Stimulated activated CD8-positive, alpha-beta memory T cell treated with anti-CD3 and anti-CD28 coated beads, Interleukin-7, amount 100 ng/mL, for 1 hour (primary cell): ENCODE measurements at places on chromosomes 6 and 20.
A peak's percentile ranks its signal among the peaks of the same experiment; 100 is the strongest.

GRCh38 chr6:25973923-25974555 is 11.4 kb downstream of the TRIM38 start:
- DNase-seq = no peak

DNA sequence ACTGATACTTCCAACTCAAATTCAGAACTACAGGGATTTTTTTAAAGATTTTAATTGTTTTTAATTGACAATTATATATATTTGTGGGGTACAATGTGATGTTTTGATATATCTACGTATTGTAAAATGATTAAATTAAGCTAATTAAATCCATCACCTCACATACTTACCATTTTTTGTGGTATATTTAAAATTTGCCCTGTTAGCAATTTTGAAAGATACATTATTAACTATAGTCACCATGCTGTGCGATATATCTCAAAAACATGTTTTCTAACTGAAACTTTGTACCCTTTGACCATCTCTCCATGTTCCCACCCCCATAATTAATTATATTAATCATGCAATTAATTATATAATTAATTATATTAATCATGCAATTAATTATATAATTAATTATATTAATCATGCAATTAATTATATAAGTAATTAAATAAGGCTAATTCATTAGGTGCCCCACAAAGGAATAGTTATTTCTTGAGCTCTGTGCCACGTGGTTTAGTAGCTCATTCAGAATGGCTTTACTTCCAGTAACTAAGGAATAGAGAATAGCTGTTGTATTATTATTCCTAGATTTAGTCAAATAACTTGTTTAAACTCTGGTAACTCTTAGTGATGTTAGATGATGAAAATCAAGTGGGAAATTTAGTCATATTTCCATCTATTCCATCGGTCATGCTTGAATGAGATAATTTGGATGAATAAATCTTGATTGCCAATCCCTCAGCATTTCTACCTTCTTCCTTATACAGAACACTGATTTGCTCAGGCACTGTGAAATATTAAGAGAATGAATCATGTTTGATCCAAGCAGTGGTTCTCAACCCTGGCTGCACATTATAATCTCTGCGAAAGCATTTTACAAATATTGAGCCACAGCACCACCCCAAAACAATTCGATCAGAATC is 25.1 kb downstream of the LOC128125822 start:
- DNase-seq = no peak

DNA sequence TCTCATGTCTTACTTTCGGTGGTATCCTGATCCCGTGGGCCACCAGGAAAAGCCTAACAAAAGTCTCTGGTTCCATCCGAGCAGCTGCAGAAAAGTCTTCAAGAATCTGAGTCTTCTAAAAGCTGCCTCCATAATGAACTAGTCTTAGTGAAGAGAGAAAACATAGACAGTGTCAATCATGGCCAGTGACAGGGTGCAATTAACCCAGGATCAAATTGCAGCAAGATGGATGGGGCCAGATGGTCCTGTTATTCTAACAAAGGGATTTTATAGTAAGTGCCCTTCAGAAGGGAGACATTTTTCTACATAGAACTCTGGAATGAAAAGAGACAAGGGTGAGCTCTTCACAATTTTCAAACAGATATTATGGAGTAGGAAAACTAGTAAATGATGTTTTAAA is 281.6 kb upstream of the ZFP64 start:
- DNase-seq = no peak

DNA sequence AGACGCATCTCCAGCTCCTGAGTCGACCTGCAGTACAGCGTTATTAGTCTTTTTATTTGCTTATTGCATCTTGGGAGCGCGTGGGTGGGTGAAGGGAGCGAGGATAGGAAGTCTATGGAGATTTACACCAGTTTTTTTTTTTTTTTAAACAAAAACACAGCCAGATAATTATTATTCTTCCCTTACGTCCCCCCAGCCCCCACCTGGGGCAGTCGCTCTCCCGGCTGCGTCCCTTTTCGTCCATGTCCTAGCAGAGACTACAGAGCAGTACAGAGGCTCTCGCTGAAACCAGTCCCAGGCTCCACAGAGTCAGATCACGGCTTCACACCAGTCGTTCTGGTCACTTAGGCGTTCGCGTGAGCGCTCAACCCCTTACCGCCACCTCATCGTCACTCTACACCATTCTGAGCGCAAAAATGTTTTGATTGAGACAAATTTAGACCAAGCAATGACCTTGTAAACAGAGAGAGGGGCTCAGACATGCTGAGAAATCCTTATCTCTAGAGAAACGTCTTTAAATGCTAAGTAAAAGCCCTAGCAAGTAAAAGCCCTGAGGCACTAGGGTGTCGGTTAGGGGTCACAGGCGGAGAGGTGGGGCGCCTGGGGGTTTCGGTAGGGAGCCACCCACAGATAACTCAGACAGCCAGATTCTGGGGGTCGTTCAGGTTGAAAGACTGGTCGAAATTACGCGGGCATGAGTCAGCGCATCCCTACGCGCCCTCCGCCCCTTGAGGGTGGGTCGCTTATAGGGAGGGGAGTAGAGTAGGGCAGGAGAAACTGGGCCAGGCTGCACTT is 975 bp upstream of the PPT2 start:
- no peak for DNase-seq

DNA sequence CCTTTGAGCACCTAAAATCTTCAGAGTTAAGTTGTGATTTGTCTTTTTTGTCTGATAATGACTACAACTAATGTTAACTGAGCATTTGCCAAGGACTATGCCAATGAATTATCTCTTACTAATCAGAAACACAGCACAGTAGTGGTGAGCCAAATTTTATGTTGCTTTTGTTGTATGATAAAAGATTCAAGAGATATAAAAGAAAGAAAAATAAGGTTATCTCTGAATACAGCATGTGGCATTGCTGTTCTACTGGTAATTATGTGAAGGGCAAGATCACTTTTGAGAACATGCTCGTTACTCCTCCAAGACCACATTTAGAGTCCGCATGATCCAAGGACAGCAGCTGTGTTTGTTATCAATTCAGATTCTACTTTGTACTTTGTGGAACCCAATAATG is 133.4 kb upstream of the MYLIP start:
- no peak for DNase-seq

DNA sequence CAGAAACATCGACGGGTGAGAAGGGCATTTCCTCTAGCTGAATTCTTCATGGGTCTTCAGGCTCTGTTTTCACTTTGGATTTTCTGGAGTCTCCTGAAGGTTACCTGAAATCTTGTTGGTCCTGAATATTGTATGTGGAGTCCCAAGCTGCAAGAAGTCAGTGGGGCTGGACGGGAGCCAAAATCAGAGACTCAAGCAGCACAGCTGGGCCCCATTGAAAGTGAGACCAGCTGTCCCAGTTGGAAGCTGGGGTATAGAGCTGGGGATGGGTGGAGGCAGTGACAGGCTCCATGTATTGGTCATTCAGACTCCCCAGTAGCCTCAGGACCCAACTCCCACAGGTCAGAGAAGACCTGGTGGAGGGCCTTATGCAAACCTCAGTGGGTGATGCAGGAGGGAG is 111.3 kb upstream of the MLN start:
- DNase-seq = no peak

- DNase-seq = no peak
These were observed 54.1 kb upstream of the TULP1 start for GRCh38 chr6:35566794-35567193.

GRCh38 chr20:2688041-2688591 is 4.5 kb upstream of the EBF4 start:
- DNase-seq = peak; percentile 47

GRCh38 chr6:141169419-141169818 is 963.3 kb upstream of the GJE1 start:
- no peak for DNase-seq

- no peak for DNase-seq
These were observed 297.9 kb upstream of the RIMS1 start for GRCh38 chr6:71588490-71588889.

- DNase-seq = no peak
These were observed 590.5 kb upstream of the SLC35B3 start for GRCh38 chr6:9025796-9026394.

DNA sequence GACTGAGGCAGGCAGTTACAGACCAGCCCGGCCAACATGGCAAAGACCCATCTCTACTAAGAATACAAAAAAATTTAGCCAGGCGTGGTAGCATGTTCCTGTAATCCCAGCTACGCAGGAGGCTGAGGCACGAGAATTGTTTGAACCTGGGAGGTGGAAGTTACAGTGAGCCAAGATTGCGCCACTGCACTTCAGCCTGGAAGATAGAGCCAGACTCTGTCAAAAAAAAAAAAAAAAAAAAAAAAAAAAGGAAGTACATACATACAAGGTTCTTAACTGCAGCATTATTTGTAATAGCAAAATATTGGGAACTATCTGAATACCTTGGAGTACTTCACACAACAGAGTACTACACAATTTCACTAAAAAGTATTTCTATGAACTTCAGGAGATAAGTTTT is 183.5 kb upstream of the OLIG3 start:
- no peak for DNase-seq
